T-helper 1 cell (primary cell): ENCODE measurements at places on chromosomes 13 and 19.

- peak; percentile 85 for DNase-seq
These were observed at the start of gene PEX11G for GRCh38 chr19:7488736-7489353. Gene PEX11G, minus strand, starts transcription at chr19:7489035. Its CDS starts 25 bp downstream, at chr19:7489010.

DNA sequence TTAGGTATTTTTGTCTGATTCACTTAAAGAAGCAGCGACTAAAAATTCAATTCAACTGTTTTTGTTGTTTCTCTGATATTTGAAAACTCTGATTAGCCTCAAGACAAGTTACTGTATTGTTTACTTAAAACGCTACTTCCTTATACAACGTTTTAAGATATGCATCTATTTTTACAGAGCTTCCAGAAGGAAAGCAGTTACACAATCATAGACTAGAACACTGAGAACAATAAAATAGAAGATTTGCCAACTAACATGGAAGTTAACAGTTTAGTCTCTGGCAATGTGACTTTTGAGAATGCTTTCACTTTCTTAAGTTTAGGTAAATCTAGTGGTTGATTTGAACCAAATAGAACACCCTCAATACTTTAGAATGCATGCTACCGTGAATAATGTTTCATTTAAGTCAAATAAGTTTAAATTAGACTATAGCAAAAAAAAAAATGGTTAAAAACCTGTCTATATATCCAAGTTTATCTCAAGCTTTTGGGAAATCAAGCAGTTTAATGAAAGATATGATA is 614.8 kb downstream of the DACH1 start:
- no peak for DNase-seq

DNA sequence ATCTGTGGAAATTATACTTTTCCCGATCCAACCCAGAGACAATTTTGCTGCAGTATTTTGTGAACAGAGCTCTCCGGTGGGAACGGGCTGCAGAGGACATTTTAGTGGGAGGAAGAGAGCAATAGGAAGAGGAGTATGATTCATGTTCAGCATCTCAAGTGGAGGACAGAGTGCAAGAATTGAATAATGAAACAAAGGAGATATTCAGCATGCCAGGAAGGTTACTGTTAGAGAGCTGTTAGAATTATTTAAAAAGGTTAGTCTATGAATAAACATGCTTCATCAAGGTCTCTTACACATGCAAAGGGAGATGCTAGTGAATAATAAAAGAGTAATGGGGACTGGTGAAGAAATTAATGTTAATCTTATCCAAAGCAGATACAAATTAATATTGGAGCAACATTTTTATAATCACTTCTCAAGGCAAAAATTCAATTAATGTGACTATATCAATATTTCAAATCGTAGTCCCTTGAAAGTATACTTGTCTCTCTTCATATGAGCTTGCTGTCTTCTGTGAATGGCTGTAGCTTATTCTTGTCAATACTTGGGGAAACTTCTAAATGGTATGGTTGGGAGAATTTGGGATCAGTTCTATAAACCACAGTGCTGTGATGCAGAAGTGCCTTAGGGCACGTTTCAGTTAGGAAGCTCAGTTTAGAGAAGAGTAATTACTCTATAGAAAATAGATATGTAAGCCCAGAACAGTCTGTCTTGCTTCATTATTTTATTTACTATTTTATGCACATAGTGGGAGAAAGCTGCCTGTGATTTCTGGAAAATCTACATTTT is 1165.8 kb downstream of the OLFM4 start:
- no peak for DNase-seq

- DNase-seq: no peak
These were observed 3.9 kb upstream of the ATP11A start for GRCh38 chr13:112685896-112686295.

DNA sequence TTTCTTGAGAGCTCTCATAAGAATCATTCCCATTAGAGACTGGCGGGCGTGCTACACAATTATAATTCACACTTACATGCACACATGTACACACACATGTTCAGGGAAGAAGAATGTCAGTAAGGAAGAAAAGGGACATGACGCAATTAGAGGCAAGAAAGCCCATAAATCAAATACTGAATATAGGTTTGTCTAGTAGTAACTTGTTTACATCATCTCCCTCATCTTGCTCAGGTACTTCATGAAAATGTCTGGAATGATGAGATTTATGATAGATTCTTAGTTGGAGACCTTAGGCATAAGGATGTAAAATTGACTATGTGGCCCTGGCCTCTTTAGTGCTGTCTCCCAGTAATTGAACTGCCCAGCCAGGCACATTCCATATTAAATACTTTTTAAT is 628.0 kb upstream of the PCDH20 start:
- DNase-seq: no peak

GRCh38 chr13:71408416-71408815 is 458.6 kb downstream of the DACH1 start:
- DNase-seq: no peak

DNA sequence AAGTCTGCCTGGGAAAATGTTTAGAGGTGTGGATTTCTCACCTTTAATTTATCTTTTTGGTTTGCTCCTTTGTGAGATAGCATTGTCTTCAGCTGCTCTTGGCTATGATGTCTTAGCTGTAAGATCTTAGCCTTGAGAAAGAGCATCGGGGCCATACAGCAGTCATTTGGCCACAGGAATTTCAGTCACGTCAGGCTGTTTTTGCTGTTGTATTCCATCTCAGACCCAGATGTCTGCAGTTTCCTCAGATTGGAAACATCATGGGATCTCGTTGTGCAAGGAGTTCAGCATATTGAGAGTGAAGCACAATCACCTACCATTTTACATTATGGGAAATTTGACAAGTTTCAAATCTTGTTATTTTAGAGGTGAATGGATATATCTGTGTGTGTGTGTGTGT is 89.3 kb upstream of the C1QTNF9B start:
- no peak for DNase-seq
